CD4-positive, alpha-beta memory T cell (primary cell): ENCODE measurements at places on chromosomes 12 and 14.

DNA sequence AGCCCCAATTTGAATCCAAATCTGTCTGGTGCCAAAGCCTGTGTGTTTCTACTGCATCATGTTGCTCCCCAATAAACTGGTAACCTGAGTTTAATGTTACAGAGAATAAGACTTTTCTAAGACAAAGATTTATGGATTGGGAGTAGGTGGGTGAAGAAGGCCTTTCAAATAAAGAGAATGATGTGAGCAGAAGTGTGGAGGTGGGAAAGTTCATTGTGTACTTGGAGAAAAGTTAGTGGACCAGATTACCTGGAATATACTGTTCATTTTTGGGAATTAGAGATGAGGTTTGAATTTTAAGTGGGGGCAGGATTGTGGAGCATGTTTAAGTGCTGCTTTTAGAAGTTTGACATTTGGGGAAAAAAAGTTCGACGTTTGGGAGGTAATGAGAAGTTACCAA, 3.1 kb downstream of the FRS2 start:
- no peaks in the 10 kb centered on the region for H3K36me3 ChIP-seq
- H3K27me3 ChIP-seq: no peaks in the 10 kb centered on the region
- no peak for DNase-seq
- no peak overlapping the region for H3K27ac ChIP-seq
- H3K4me1 ChIP-seq: peaks cover 52% of the 10 kb centered on the region
- no peak overlapping the region for H3K4me3 ChIP-seq

GRCh38 chr14:43525658-43526057, 981.4 kb downstream of the FSCB start:
- no peak overlapping the region for H3K4me3 ChIP-seq
- no peaks in the 10 kb centered on the region for H3K27me3 ChIP-seq
- H3K36me3 ChIP-seq: no peaks in the 10 kb centered on the region

GRCh38 chr12:30466093-30466585, 229.5 kb downstream of the IPO8 start:
- H3K4me1 ChIP-seq: no peaks in the 10 kb centered on the region
- H3K36me3 ChIP-seq: no peaks in the 10 kb centered on the region
- DNase-seq: no peak
- H3K4me3 ChIP-seq: no peak overlapping the region
- no peak overlapping the region for H3K27ac ChIP-seq

- no peak for DNase-seq
- no peaks in the 10 kb centered on the region for H3K4me1 ChIP-seq
- no peak overlapping the region for H3K4me3 ChIP-seq
- H3K27ac ChIP-seq: no peak overlapping the region
- no peaks in the 10 kb centered on the region for H3K27me3 ChIP-seq
Observed at GRCh38 chr12:32737715-32738114, 18.0 kb downstream of the YARS2 start.

- no peaks in the 10 kb centered on the region for H3K27me3 ChIP-seq
- H3K27ac ChIP-seq: no peak overlapping the region
- H3K4me1 ChIP-seq: no peaks in the 10 kb centered on the region
Observed at GRCh38 chr12:132352896-132353800, 23.8 kb upstream of the GALNT9 start.

- no peaks in the 10 kb centered on the region for H3K36me3 ChIP-seq
- H3K4me3 ChIP-seq: no peak overlapping the region
- H3K27me3 ChIP-seq: no peaks in the 10 kb centered on the region
- no peak overlapping the region for H3K27ac ChIP-seq
Observed at GRCh38 chr12:98002887-98003493, 512.4 kb upstream of the TMPO start.

GRCh38 chr14:59761851-59762250, 108.7 kb downstream of the RTN1 start:
- no peaks in the 10 kb centered on the region for H3K36me3 ChIP-seq
- no peak overlapping the region for H3K27ac ChIP-seq
- no peaks in the 10 kb centered on the region for H3K27me3 ChIP-seq
- H3K4me3 ChIP-seq: no peak overlapping the region

GRCh38 chr12:53345486-53346188, 9.5 kb upstream of the SP7 start:
- H3K4me1 ChIP-seq: peaks cover 7% of the 10 kb centered on the region
- H3K36me3 ChIP-seq: no peaks in the 10 kb centered on the region
- DNase-seq: no peak
- H3K27ac ChIP-seq: no peak overlapping the region

DNA sequence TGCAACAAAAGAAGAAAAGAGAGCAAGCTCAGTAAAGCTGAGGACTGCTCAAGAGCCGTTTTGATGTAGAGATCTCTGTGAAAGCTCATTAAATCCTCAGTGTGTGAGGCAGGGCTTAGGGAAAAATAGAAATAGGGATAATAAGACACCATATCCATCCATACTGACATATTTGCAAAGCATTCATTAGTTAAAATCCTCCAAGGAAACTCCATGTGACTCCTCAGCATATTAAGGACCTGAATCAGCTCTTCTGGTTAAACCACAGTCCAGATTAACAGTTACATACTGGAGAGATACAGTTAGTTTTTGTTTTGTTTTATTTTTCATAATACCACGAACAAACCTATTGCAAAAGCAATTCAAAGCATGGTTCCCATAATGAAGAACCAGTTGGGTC, 288.2 kb downstream of the PAWR start:
- no peak overlapping the region for H3K4me3 ChIP-seq
- no peak for DNase-seq
- no peak overlapping the region for H3K27ac ChIP-seq
- H3K27me3 ChIP-seq: no peaks in the 10 kb centered on the region
- H3K36me3 ChIP-seq: no peaks in the 10 kb centered on the region

DNA sequence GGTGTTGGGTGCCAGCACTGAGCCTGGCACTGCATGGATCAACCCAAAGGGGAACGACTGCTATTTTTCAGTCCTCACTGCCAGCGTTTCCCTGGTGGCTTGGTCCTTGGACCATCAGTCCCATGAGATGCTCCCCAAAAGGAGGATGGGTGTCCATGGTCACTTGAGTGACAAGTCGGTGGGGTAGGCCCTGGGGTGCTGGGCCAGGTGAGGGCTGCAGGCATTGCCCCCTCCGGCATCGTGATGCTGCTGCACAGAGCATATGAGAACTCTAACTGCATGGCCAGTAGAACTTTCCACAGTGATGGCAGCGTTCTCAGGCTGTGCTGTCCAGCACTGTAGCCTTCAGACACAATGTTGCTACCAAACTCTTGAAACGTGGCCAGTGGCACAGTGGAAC, 16.2 kb downstream of the SETD1B start:
- no peaks in the 10 kb centered on the region for H3K27me3 ChIP-seq
- no peaks in the 10 kb centered on the region for H3K4me1 ChIP-seq
- peaks cover 64% of the 10 kb centered on the region for H3K36me3 ChIP-seq
- H3K4me3 ChIP-seq: no peak overlapping the region

GRCh38 chr12:114901316-114901715, 217.3 kb upstream of the TBX3 start:
- no peaks in the 10 kb centered on the region for H3K27me3 ChIP-seq
- no peaks in the 10 kb centered on the region for H3K4me1 ChIP-seq
- no peak for DNase-seq
- no peak overlapping the region for H3K27ac ChIP-seq

DNA sequence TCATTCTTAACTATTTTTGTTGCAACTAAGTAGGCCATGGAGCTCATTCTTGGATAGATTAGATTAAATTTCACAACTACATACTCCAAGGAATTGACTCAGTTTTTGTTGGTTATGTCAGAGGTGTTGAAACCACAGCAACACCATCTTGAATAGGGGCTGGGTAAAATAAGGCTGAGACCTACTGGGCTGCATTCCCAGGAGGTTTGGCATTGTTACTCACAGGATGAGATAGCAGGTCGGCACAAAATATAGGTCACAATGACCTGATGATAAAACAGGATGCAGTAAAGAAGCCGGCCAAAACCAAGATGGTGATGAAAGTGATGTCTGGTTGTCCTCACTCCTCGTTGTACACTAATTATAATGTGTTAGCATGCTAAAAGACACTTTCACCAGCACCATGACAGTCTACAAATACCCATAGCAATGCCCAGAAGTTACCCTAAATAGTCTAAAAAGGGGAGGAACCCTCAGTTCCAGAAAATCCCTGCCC, 20.9 kb downstream of the DMAC2L start:
- no peak for DNase-seq
- H3K4me1 ChIP-seq: peaks cover 9% of the 10 kb centered on the region
- no peak overlapping the region for H3K27ac ChIP-seq
- H3K4me3 ChIP-seq: no peak overlapping the region
- no peaks in the 10 kb centered on the region for H3K27me3 ChIP-seq

GRCh38 chr14:75597149-75597548, 18.7 kb downstream of the FLVCR2 start:
- no peak for DNase-seq
- no peaks in the 10 kb centered on the region for H3K4me1 ChIP-seq
- no peaks in the 10 kb centered on the region for H3K36me3 ChIP-seq

GRCh38 chr12:117486840-117487659, 125.6 kb upstream of the NOS1 start:
- H3K27me3 ChIP-seq: no peaks in the 10 kb centered on the region
- H3K27ac ChIP-seq: no peak overlapping the region
- no peak for DNase-seq
- H3K4me3 ChIP-seq: no peak overlapping the region

- DNase-seq: no peak
- no peaks in the 10 kb centered on the region for H3K36me3 ChIP-seq
- no peak overlapping the region for H3K4me3 ChIP-seq
Observed at GRCh38 chr14:95521001-95521400, 4.6 kb upstream of the SYNE3 start.

GRCh38 chr12:4421590-4422031, 24.0 kb downstream of the FGF6 start:
- no peak overlapping the region for H3K27ac ChIP-seq
- no peaks in the 10 kb centered on the region for H3K4me1 ChIP-seq
- no peaks in the 10 kb centered on the region for H3K27me3 ChIP-seq
- no peaks in the 10 kb centered on the region for H3K36me3 ChIP-seq
- DNase-seq: peak; percentile 42
- no peak overlapping the region for H3K4me3 ChIP-seq

DNA sequence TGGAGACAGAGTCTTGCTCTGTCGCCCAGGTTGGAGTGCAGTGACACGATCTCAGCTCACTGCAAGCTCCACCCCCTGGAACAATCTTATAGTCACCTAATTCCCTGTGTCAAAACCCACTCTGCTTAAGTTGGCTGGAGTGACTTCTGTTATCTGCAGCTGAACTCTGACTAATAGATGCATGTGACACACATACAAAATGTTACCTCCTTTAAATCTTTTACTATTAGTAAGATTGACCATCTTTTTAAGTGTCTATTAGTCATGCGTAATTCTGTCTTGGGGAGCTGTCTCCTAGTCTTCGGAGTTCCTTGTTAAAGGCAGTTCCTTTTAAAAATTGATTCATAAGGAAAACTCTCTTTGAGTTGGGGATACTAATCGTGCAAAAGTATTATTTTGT, 7.4 kb downstream of the IFI27L1 start:
- no peak overlapping the region for H3K27ac ChIP-seq
- no peaks in the 10 kb centered on the region for H3K36me3 ChIP-seq
- no peaks in the 10 kb centered on the region for H3K4me1 ChIP-seq
- no peak for DNase-seq
- no peaks in the 10 kb centered on the region for H3K27me3 ChIP-seq
- H3K4me3 ChIP-seq: no peak overlapping the region

DNA sequence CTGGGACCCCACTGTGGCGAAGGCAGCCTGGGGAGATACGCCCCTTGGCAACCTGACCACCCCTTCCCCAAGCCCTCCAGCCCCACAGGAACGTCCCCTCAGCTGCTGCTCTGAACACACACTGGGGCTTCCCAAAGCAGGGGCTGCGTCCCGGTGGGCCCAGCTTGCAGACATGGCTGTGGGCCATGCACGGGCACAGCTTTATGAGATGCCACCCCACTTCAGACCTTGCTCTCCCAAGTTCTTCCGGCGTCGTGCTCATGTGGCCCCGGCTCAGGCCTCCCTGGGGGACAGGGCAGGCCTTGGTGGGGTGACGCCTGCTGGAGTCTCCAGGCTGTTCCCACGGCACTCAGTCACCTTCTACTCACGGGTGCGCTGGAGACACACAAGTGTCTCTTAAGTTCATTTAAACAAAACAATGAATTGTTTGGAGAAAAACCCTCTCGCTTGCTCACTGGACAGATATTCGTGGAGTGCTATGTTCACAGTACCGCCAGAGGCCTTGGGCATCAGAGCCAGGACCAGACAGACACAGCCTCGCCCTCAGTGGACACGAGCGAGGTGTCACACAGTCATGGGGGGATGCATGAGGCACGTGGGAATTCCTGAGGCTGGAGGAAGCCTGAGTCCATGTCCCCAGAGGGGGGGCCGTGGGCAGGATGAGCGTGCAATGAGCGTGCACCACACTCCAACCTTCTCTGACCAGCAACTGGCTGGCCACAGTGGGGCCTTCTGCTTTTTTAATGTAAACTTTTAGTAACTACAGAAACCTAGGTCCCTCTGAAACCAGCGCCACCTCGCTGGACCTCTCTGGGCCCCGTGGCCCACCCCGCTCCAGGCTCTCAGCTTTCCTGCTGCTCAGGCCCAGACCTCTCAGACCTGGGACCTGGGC, 4.3 kb downstream of the GALNT9 start:
- H3K4me1 ChIP-seq: no peaks in the 10 kb centered on the region
- no peaks in the 10 kb centered on the region for H3K36me3 ChIP-seq
- H3K4me3 ChIP-seq: no peak overlapping the region

- no peaks in the 10 kb centered on the region for H3K4me1 ChIP-seq
- no peak overlapping the region for H3K27ac ChIP-seq
- H3K4me3 ChIP-seq: no peak overlapping the region
- DNase-seq: no peak
Observed at GRCh38 chr12:49895773-49896172, 7.9 kb downstream of the FAIM2 start.

- DNase-seq: no peak
- H3K4me1 ChIP-seq: no peaks in the 10 kb centered on the region
- no peak overlapping the region for H3K4me3 ChIP-seq
- no peaks in the 10 kb centered on the region for H3K36me3 ChIP-seq
- no peak overlapping the region for H3K27ac ChIP-seq
Observed at GRCh38 chr12:33830070-33830469, 192.2 kb upstream of the ALG10 start.

DNA sequence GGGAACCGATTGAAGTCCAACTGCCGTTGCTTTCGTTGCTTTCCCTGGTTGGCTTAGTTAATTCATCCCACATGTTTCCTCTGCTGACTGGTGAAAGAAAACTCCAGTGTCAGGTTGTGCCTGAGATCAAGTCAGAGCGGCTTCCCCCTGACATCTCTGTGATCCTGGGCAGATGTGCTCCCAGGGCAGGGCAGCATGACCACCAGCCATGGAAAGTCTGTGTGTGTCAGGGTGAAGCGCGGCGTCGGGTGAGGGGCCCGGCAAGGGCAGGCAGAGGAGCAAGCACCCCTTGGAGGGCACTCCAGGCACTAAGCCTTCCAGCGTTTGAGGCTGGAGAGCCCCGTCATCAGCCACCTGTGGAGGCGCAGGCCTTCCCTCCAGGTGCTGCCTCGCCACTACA, 54.5 kb upstream of the IGF1 start:
- no peaks in the 10 kb centered on the region for H3K4me1 ChIP-seq
- no peaks in the 10 kb centered on the region for H3K36me3 ChIP-seq
- H3K27ac ChIP-seq: no peak overlapping the region
- no peak for DNase-seq
- no peaks in the 10 kb centered on the region for H3K27me3 ChIP-seq
